Placental pericyte (primary cell): ENCODE measurements at places on chromosomes 6 and 20. TPM values are rescaled to one million over a fixed set of nuclear protein-coding genes. Genes with fewer than 3 reads are reported as not detected.

Gene OR5V1
- not detected in 2 replicates for total RNA-seq

Gene CALHM6
- 0.29 and 0.44 TPM in 2 replicates for total RNA-seq

Gene EYA2
- total RNA-seq, result 0.22 and 0.57 TPM in 2 replicates

Gene ZSCAN23
- total RNA-seq, result 0.57 and 0.88 TPM in 2 replicates

Gene C6orf62
- total RNA-seq, result 159 and 163 TPM in 2 replicates

Gene OGFR
- total RNA-seq, result 55.6 and 66.1 TPM in 2 replicates
